Stimulated activated CD8-positive, alpha-beta memory T cell treated with anti-CD3 and anti-CD28 coated beads, Interleukin-15, amount 100 ng/mL, for 4 hours (primary cell): ENCODE measurements at places on chromosomes 12 and 14.

DNA sequence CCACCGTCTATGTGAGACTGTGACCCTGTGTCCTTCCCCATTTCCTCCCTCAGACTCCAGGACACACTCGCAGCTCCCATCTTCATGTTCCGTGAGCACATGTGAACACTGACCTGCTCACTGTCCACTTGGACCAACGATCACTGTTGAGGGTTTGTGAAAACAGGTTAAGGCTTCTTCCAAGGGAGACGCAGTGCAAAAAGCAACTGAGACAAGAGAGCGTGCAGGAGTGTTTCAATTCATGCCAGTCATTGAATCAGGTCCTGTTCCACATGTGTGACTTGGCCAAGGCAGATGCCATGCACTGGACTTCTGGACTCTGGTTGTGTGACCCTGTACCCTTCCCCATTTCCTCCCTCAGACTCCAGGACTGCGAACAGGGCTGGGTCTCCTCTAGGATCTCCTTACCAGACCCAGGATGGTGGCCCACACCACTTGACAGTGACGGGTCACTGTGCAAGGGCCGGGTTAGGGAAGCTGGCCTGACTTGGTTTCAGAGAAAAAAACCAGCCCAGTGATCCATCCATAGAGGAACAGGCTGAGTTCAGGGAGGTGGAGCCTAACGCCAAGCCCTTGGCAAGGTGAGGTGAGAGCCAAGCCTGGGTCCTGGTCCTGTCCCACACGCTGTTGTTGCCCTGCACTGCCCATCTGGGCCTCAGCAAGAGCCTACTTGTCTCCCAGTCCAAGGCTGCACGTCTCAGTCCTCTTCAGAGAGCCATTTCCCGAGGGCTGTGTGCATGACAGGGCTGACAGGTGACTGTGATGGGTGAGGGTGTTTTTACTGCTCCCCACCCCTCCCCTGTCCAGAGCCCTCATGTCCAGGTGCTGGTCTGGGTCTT lies 5.7 kb upstream of the KRT5 start:
- DNase-seq = no peak

DNA sequence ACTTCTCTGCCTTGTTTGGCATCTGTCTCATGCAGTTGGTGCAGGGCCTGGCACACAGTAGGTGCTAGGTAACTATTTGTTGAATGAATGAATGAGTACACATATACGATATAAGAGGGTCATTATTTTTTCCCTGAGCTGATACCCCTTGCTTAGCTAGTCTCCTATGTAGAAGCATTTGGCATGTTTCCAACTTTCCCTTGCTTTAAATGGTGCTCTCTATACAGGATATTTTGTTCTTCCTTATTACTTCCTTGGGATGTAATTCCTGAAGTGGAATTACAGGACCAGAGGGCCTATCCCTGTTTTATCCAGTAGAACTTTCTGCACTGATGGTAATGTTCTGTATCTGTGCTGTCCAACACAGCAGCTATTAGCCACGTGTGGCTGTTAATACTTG lies 250.1 kb upstream of the PWP1 start:
- DNase-seq = no peak

- DNase-seq = no peak
Observed at GRCh38 chr14:91413547-91414474, 3.8 kb downstream of the CCDC88C start.

DNA sequence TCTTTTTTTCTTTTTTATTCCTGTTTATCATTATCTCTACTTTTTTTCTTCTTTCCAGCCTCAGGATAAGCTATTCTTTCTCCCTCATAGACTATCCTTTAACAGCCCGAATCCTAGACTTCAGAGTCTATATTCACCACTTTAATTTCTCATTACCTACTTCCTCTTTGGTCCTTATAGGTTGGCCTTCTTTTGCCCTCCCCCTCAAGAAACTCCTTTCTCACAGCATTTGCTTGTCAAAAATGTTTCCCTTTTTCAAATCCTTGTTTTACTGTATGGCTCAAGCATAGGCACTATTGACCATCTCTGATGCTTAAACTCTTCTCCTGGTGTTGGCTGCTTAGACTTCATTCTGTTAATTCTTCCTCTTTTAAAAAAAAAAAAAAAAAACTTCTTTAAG lies 52.5 kb downstream of the KIAA0586 start:
- DNase-seq = no peak

DNA sequence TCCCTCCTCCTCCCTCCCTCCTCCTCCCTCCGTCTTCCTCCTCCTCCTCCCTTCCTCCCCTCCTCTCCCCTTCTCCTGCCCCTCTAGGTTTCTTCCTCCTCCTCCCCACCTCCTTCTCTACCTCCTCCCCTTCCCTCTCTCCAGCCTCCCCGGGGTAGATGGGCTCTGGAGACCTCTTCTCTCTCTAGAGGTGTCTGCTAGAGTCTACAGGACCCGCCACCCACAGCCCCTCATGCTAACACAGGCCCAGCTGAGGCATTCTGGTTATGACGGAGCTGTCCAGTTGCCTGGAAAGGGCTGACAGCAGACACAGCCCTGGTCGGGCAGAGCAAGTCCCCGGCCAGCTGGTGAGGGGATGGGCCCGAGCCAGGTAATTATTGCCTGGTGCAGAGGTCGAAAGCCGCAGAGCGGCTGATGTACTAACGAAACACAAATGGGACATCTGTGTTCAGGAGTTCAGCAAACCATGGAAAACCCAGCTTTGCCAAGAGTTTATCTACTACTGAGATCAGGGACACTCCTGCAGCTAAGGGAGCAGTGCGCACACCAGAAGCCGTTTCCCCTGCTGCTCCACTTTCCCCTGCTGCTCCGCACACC lies 96.2 kb downstream of the PAPOLA start:
- DNase-seq = no peak

DNA sequence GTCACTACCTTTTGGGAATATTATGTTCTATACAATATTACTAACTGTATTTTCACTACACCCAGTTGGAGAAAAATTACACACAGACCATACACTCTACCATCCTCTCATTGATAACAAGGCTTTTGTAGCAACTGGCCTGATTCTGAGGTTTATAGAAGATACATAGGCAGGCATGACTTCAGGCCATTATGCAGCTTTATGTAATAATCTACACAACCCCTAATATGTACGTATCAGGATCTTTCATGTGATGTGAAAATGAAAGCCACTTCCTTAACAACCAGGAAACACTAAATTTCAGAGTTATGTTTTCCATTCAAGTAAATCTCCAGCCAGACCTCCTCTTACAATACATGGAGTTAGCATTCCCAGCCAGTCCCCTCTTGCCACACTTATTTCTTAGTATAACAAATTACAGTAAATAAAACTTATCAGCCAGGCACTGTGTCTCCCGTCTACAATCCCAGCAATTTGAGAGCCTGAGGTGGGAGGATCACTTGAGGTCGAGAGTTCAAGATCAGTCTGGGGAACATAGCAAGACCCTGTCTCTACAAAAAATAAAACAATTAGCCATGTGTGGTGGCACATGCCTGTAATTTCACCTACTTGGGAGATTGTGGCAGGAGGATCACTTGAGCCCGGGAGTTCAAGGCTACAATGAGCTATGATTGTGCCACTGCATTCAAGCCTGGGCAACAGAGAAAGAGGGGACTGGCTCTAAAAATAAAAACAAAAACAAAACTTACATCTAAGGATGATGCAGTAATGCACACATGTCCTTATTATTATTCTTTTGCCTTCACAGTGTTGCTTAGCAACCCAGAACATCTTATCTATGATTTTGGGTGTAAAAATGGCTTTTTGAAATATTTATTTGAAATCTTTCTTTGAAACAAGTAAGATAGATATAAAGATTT lies 10.4 kb upstream of the OSBPL8 start:
- no peak for DNase-seq

GRCh38 chr12:70094467-70094866 lies 148.8 kb upstream of the CNOT2 start:
- DNase-seq = no peak

DNA sequence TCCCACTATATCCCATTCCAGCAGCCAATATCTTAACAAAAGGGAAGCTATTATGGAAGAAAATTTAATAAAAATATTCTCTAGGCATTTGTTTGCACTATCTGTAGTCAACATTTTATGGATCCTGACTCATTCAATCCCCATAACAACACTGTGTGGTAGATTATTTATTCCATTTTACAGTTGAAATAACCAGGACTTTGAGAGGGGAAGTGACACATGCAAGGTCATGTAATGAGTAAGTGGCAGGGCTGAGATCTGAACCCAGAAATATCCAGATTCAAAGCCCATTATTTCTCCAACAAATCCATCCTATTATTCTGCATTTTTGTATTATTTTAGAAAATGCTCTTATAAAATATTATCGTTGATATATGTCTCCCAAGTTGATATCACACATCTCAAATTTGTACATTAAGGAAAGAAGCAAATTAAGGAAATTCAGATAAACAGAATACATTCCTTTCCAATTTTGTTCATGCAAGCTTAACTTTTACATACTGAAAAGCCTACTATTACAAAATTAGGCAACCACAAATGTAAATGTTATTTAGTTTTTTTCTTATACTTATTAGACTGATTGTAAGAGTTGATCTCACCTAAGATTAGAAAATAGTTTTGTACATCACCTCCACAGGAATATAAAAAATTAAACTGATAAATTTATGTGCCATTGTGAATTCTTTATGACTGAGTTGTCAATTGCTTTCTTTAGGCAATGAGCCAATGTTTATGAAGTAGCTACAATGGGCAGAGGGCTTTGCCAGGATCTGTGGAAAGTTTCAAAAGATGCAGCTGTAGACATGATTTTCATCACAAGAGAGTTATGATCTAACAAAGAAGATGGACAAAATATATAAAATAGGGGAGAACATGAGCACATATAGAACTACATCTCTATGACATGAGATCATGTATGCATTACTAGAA lies 55.1 kb upstream of the E2F7 start:
- no peak for DNase-seq
